Stimulated activated CD8-positive, alpha-beta memory T cell treated with anti-CD3 and anti-CD28 coated beads, Interleukin-15, amount 100 ng/mL, for 4 hours (primary cell): ENCODE measurements at places on chromosomes 7 and 10.

GRCh38 chr7:93156884-93157283, 8.7 kb upstream of the SAMD9L start:
- DNase-seq = no peak

DNA sequence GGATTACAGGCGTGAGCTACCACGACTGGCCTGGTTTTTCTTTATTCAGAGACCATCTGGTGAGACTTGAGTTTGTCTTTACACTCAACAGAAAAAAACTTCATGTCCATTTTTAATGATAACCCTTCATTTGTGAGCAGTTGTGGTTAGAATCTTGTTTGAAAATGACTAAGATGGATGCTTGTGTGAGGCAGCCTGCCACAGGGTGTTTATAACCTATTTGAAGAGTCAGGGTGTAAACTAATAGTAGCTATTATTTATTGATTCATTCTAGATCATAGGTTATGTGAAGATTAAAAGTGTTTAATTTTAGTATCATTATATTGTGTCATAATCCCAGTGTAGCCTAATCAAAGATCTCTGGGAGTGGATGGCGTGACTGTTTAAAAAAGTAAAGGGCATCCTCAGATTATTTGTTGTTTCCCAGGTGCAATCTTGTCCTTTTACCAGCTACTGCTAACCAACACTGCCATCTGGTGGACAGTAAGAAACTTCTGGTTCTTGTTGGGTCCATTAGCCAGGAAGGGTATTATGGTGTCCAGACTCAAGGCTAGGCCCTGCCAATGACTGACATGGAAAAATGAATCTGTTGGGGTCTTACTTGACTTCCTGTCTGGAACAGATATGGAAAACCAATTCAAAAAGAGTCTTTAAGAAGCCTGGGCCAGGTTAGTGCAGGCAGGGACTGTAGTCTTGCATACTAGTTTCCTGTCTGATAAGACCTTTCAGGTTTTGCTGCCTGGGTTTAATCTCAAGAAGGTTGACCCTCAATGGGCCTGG, 24.9 kb downstream of the NRBF2 start:
- no peak for DNase-seq

DNA sequence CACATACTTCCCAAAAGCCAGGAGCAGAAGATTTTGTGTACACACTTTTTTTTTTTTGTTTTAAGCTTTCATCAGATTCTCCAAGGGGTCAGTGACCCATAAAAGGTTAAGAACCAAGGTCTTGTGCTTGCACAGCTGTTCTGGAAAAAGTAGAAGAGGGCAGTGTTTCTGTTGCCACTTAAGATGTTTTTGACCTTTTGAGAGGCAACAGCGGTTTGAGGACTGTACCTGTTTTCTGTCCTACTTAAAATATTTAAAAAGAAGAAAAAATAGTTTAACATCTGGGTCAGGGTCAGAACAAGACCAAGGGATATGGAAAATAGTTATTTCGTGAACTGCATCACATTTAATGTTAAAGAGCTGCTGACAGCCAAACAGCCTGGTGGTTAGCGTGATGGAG, 32.9 kb downstream of the AUTS2 start:
- DNase-seq = no peak

DNA sequence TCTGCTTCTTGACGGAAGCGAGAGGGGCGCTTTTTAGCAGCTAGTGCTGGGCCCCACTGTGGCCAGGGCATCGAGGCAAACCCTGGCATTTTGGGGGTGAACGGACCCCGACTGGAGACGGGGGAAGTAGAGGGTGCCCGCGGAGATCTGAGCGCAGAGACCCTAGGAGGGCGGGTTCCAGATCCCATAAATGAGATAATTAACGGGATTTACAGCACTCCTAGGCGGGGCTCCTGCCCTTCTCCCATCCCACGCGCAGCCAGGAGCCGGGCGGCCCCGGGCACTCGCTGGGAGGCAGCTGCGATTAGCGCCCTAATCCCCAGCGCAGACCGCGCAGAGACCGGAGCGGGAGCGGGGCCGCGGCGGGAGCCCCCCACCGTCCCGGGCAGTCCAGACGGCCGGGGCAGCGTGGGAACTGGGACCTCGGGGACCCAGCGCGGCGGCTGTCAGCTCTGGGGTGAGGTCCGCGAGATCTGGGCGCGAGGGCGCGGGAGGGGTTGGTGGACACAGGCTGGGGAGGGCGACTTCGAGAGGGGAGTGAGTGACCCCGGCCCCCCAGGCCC, 735 bp downstream of the JCAD start:
- no peak for DNase-seq

DNA sequence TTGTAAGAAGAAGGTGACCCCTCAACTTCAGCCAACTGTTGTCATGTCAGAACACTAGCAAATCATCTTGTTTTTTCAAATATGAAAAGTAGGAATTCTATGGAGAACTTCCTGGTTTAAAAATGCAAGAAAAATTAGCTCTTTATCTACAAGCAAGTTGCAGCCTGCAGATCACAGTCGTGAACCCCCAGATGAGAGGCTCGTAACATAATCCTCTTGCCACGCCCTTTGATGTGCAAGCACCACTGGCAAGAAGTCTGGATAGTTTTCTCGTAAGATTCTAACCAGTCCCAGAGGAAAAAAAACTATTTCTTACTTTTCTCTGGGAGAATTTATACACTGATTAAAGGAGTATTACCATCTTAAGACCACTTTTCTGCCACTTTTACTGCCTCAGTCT, 132.3 kb downstream of the DPY19L1 start:
- DNase-seq = no peak

GRCh38 chr10:106189292-106189691, 975.2 kb downstream of the SORCS1 start:
- DNase-seq = no peak

- no peak for DNase-seq
Observed at GRCh38 chr10:21203473-21204107, 306.5 kb upstream of the NEBL start.

- DNase-seq = no peak
Observed at GRCh38 chr10:112265745-112266144, 17.5 kb upstream of the TECTB start.

GRCh38 chr7:148697256-148698006, 1.3 kb upstream of the CUL1 start:
- peak; percentile 7 for DNase-seq

DNA sequence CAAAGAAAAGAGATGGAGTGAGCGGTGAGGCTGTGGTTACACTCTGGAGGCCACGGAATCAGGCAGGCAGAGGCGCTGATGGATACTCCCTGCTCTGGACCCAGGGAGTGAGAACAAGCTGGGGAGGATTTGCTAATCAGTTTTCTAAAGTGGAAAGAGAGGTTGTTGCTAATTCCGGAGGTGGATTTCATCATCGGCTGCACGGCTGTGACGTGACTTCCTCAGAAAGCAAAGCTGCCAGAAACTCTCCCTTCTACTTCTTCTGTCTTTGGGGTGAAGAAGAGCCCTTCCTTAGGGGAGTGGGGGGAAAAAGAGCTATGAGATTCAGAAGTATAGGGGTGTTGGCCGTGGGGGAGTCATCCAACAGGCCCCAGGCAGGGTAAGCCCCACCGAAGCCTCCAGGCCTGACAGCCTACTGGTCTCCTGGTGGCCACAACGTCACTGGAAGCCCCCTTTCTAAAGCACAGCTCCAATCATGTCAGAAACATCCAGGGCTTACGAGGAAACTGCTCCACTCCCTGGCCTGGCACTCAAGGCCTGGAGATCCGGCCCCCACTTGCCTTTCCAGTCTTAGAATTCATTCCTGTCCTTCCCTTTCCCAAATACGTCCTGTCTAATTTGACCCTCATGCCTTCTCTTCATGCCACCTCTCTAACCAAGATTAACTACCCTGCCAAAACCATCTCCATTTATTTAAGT, 114.5 kb downstream of the HIP1 start:
- DNase-seq = no peak

DNA sequence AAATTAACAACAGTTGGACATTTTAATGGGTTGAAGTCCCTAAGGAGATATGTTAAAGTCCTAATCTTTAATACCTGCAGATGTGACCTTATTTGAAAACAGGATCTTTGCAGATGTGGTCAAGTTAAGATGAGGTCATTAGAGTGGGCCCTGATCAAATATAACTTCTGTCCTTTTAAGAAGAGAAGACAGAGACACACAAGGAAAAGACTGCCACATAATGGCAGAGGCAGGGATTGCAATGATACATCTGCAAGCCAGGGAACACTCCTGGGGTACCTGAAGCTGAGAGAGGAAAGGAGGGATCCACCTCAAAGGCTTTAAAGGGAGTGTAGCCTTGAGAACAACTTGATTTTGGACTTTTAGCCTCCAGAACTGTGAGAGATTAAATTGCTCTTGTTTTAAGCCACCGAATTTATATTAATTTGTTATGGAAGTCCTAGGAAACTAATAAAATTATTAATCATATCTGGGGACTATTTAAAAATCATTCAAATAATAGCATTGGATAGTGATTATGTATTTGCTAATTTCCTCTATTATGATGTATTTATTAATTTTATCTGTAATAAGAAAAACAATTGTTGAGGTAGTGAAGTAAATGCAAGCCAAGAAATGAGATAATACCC, 700.0 kb upstream of the PCDH15 start:
- no peak for DNase-seq

DNA sequence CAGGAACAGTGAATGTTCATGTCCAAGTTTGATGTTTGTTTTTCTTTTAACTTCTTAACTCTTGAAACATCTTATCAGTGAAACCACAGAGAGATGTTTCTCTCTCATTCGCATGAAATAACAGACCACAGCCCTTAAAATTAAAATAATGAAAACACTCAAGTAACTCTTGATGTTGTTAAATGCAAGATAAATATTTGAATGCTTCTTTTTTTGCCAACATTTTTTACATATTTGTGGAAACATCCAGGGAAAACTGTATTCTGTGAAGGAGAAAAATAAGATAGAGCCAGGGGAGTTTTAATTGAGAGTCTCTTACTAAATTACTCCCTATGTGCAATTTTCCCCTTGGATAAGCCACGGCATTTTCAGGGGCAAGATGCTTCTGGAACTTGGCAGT, 361.8 kb upstream of the MGMT start:
- no peak for DNase-seq

GRCh38 chr7:75658802-75659201, 79.9 kb downstream of the HIP1 start:
- DNase-seq = no peak

DNA sequence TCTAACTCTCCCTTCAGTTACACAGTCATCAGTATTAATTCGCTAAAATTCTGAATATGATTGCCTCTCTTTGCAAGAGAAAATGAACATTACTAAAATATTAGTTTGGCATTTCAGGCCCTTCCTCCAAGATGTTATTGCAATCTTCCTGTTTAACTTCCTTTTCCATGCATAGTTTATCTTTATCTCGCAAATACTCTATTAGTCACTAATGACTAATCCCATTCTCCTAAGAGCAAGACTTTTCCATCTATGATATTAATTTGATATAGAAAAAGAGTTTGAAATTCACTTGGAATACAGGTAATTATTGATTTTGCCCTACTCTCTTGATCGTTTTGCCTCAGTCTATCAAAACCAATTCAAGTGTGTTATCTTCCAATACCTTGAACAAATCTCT, 41.8 kb upstream of the SEMA3A start:
- no peak for DNase-seq

- DNase-seq = no peak
Observed at GRCh38 chr7:120260111-120260510, 12.9 kb upstream of the KCND2 start.

- DNase-seq = no peak
Observed at GRCh38 chr10:28906415-28906814, 229.1 kb downstream of the BAMBI start.

- no peak for DNase-seq
Observed at GRCh38 chr7:103576641-103577040, 130.6 kb upstream of the SLC26A5 start.

GRCh38 chr7:107206136-107206535, 37.3 kb downstream of the HBP1 start:
- DNase-seq = no peak

- peak; percentile 8 for DNase-seq
Observed at GRCh38 chr10:67790534-67791408, 47.2 kb downstream of the DNAJC12 start.

- DNase-seq = no peak
Observed at GRCh38 chr7:8133188-8133848, 128.6 kb downstream of the ICA1 start.

GRCh38 chr10:112831859-112832258, 118.2 kb upstream of the TCF7L2 start:
- DNase-seq = no peak

GRCh38 chr10:94879214-94879613, 59.2 kb upstream of the CYP2C9 start:
- DNase-seq = no peak

- no peak for DNase-seq
Observed at GRCh38 chr7:76347710-76348109, 11.1 kb downstream of the YWHAG start.

DNA sequence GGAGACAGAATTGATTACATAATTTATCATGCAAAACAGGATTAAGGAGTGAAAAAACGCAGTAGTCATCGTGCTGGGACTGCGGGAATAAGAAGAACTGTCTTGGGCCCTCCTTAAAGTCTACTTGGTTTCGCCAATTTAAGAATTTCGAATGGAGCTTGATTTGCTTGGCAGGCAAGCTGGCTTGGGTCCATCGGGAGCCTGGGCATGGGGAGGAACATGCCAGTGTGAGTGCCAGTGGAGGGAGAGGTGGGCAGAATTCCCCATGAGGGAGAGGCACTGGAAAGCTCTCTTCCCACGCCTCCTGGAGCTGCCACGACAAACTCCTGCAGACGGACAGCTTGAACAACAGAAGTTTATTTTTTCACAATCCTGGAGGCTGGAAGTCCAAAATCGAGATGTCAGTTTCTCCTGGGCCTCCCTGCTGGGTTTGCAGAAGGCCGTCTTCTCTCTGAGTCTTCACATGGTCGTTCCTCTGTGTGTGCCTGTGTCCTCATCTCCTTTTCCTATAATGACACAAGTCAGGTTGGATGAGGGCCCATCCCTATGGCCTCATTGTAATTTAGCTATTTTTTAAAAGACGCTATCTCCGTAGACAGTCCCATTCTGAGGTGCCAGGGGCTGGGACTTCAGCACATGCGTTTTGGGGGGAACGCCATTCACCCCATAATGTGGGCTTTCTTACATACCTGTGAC, 528.7 kb upstream of the DPP6 start:
- DNase-seq = no peak

GRCh38 chr10:109740436-109740835, 182.9 kb downstream of the XPNPEP1 start:
- no peak for DNase-seq

DNA sequence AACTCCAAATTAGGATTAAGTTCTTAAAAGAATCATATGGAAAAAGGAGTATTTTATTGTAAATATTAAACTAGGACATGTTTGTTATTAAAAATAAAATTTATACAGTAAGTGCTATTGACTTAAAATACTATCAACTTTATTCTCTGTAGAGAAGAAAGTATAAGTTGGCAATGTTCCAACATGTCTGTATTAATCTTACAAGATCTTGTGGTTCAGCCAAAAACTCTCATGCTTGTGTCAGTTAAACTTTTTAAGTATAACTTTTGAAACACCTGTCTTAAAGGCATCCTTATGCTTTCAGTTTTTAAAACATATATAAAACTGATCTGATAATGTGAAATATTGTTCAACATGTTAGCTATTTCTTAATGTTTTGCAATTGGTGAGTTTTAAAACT, 160.7 kb downstream of the ZEB1 start:
- DNase-seq = no peak

GRCh38 chr7:497346-497745, 22.3 kb downstream of the PDGFA start:
- no peak for DNase-seq

- no peak for DNase-seq
Observed at GRCh38 chr7:17942231-17942630, 1.9 kb upstream of the SNX13 start.
